ENCODE measurements at places on chromosomes 13 and 19.

- DNase-seq, result no peak
Observed at GRCh38 chr13:44809190-44809589, 180.1 kb downstream of the NUFIP1 start.

- no peak for DNase-seq
Observed at GRCh38 chr13:40471076-40471475, 195.4 kb downstream of the FOXO1 start.

DNA sequence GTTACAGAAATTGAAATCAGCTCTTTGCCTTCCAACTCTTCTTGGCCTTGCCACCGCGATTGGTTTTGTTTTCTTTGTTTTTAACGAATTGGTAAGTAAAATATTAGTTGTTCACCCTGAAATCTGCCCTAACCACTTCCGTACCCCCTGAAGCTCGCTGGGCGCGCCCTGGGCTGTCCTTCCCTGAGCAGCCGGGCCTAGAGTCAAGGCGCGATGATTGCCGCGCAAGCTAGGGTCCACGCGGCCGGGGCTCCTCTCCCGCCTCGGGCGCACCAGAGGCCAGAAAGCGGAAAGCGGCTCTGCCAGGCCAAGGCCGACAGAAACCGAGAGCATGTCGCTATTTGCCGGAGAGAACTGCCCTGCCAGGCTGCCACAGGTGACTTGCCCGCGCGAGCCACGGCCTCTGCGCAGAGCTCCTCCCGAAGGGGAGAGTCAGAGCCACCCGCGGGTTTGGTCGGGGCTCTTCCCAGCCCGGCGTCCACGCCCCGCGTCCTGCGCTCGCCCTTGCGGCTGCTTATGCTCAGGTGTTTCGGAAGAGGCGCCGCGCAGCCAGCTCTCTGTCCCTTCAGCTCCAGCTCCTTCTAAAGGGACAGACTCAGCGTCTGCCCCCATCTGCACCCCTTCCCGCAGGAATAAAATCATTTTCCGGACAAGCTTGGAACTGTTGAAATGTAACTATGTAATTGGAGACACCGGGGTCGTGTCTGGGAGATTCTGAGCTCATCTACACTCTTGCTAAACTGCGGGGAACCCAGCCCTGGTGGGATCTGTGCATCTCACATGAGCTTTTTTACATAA lies 6.6 kb upstream of the CDX2 start:
- DNase-seq, result no peak

- peak; percentile 49 for DNase-seq
Observed at GRCh38 chr19:43524922-43525835, 1.8 kb downstream of the ETHE1 start.

- DNase-seq, result no peak
Observed at GRCh38 chr13:99926014-99926731, 45.4 kb downstream of the ZIC5 start.

DNA sequence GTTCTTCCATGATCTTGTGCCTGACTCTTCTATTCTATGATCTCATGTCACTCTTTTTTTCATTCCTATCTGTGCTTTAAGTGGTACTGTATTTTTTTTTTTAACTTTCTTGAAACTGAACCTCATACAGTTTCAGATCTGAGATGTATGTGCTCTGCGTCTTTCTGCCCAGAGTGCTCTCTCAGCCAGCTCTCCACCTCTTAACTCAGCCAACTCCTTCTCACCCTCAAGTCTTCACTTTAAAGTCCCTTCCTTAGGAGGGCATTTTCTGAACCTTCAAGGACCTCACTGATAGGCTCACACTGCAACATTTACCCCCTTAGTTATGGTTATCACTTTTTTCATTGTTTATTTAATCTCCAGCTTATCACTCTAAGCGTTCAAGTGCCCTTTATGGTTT lies 158.7 kb downstream of the IRS2 start:
- DNase-seq, result no peak

GRCh38 chr19:20247016-20247683 lies 80.1 kb downstream of the ZNF486 start:
- peak; percentile 22 for DNase-seq

DNA sequence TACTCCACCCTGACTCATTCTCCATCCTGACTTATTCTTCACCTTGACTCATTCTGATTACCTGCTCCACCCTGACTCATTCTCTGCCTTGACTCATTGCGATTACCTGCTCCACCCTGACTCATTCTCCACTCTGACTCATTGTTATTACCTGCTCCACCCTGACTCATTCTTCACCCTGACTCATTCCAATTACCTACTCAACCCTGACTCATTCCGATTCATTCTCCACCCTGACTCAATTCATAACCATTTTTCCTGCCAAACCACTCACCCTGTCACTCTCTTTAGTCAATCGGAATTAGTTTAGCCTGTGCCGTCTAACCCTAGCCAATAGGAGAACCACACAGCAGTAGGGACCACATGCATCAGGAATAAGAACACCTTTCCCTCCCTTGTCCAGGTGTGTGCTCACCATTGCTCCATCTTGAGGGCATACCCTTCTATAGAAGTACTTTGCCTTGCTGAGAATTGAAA lies 1227.4 kb upstream of the PCDH20 start:
- DNase-seq, result no peak

DNA sequence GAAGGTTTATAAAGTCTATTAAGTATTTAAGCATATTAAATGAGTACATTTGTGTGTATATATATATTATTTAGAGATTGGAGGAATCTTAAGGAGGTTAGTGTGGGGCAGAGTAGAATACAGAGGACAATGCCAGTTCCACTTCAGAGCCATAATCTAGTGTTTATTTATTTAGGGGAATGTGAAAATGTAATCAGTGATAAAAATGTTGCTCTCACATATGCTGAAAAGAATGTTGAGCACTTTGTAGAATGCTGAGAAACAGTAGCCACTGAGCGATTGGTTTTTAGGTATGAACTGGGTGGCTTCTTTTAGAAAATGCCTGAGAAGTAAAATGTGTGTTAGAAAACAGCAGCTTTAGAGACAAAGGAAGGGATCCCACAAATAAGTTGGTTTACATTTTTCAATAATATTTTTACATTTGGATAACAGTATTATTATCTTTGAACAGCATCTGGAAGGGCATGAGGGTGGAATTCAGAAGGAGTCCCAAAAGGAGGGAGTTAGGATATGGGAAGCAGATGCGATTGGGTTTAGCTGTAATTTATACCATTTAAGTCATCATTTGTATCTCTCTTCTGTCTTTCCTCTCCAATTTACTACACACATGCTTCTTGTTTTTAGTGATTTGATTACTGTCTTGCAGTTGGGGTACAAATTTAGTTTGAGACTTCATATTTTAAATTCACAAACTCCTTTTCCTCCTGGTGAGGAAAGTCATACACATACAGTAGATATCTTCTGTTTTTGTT lies 68.6 kb downstream of the NDFIP2 start:
- DNase-seq, result no peak

DNA sequence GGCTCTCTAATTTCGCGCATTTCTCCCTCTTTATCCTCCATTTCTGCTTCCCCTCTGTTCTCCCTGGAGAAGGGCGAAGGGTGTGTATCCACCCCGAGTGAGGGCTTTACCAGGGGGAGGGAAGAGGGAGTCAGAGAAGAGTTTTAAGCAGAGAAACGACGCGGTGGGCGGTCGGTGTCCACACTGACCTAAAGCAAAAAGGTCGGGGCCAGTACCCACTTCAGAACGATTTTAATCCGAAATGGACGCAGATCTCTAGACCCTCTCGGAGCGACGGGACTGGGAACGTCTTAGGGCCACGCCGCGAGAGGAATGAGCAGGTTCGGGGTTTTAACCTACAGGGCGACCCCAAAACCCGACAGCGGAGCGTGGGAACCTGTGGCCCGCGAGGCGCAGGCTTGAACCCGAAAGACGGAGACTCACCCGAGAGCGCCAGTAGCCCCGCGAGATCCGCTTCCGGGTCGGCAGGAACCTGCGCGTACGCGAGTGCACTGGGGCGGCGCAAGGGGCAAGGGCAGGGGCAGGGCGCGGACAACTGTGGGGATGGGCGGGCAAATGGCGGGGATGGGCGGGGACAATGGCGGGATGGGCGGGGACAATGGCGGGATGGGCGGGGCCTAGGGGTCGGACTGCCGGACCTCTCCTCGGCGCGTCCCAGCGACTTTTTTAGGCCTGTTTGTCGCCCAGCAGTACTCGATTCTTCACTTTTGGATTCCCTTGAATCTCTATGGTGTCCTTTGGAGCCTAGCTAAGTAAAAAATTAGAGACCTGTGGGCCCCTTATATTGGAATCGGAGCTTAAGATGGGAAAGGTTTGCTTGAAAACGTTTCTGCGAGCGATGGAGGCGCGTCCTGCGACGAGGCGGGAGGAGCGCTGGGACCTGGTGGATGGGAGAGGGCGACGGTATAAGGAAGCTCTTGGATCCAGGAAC lies at the start of gene ZNF677:
TSS of gene ZNF677 (minus strand) at position 463 of the 931 bp plus-strand sequence. CDS start 3,323 bp downstream, outside the sequence.
- peak; percentile 85 for DNase-seq

- DNase-seq, result no peak
Observed at GRCh38 chr13:49213539-49213938, 6.6 kb upstream of the MLNR start.

GRCh38 chr13:74987124-74987690 lies 494.8 kb downstream of the TBC1D4 start:
- no peak for DNase-seq

DNA sequence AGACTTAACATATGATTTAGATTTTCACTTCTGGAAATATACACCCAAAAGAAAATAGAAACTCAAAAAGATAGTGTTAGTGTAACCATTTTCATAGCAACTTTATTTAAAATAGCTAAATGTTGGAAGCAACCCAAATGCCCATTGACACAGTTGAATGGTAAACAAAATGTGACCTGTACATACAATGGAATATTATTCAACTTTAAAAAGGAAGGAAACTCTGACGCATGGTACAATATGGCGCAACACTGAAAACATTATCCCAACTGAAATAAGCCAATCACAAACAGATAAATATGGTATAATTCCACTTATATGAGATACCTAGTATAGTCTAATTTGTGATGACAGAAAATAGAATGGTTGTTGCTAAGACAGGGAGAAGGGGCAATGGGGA lies 1456.1 kb upstream of the MIR17HG start:
- DNase-seq, result no peak

Data from CD4-positive, alpha-beta T cell treated with Interleukin-17A for 1 hour (primary cell).